ENCODE measurements at places on chromosomes 13 and 19.

DNA sequence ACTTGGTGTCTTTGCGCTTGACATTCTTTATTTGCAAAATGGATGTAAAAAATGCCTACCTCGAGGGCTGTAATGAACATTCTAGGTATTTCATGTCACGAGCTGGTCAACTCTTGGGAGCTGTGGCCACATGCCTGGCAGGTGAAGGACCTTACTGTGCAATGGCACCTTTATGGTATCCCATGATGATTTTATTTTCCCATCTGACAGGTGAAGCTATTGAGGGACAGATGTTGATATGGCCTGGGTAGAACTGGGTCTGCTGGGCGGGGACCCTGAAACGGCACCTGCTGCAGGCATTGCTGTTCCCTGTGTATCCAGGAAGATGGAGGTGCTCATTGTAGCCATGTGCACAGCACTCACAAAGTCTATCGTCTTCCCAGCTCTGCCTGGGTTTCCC is 332.2 kb downstream of the TEX29 start:
- no peak for DNase-seq

- DNase-seq: no peak
Measured at GRCh38 chr19:35703343-35703742, 1.0 kb upstream of the ZBTB32 start.

- DNase-seq: no peak
Measured at GRCh38 chr13:102947745-102948405, 102.0 kb downstream of the ERCC5 start.

- no peak for DNase-seq
Measured at GRCh38 chr19:18906605-18907519, 10.9 kb upstream of the CERS1 start.

DNA sequence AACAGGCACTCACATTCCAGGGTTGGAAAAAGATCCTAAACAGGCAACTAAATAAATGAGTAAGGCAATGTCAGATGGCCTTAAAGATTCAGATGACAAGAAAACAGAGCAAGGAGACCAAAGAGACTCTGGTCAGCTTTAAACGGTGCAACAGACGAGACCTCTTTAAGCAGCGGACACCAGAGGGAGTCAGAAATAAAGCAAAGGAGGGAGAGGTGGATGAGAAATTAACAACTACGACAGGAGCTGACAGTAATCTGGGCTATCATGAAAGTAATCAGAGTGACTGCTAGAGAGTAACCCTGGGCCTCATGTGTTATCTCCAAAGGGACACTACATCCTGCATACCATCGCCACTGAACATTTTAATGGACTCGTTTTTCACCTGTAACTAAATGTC is 1.1 kb downstream of the ZNF550 start:
- DNase-seq: no peak

DNA sequence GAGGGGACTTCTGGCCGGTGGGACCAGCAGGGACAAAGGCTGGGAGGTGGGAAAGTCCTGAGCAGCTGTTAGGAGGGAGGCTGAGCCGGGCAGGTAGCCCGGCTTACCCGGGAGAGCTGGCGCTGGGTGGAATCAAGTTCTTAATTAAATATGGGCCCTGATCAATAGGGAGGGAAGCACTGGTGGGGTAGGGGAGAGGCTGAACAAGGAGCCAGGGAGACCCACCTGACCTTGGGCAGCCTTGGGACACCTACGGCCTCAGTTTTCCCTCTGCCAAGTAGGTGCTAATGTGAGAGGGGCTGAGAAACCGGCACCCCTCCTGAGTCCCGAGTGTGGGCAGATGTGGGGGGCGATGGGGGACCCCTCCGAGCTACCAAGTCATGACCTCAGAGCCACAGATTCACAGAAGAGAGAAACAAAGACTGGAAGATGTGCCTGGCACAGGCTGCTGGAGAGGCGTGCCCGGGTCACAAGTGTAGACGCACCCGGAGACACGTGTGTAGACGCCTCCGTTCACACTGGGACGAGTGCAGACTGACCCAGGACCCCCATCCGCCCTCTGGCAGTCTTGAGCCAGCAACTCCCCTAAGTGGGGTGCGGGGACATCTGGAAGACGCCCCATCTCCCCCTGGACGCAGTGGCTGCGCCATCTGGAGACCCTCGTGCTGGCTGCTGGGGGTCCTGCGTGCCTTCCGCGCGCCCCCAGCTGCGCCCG is 8.4 kb downstream of the ONECUT3 start:
- DNase-seq: no peak

- no peak for DNase-seq
Measured at GRCh38 chr13:69947582-69947981, 160.0 kb upstream of the ATXN8OS start.

DNA sequence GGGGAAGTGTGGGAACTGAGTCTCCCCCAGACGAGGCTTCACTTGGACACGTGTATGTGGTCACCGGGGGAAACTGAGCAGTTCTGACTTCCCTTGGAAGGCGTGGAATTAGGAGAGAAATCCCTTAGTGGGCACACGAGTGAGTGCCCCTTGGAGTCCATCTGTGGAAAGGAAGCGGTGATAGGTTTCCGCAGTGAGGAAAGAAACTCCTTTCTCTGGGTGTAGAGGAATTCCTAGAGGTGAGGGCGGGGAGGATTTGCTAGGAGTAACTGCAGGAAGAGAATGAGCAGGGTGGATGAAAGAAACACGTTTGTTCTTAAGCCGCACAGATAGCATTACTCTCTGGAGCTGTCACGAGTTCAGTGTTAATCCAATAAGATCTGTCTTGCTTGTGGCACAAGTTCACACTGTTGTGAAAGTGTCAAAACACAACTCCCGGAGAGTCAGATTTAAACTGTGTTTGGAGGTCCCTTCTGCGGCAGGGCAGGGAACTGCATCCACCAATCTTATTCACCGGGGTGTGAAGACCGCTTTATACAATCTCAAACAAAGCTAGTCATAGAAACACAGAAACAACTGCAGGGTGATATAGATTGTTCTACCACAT is 1.2 kb downstream of the KL start:
- no peak for DNase-seq

GRCh38 chr19:41577144-41577830 is 1.3 kb downstream of the CEACAM21 start:
- DNase-seq: no peak

DNA sequence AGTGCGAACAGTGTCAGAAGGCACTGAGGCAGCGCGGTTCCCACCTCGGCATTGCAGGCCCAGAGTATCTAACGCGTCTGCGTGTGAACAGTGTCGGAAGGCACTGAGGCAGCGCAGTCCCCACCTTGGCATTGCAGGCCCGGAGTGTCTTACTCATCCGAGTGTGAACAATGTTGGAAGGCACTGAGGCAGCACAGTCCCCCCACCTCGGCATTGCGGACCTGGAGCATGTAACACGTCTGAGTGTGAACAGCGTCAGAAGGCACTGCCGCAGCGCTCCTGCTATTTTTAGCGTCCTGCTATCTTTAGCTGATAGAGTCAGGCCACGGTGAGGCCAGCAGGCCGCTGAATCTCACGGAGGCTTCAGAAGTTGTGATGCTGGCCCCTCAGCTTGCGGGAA is 39.6 kb downstream of the ATP11A start:
- no peak for DNase-seq

DNA sequence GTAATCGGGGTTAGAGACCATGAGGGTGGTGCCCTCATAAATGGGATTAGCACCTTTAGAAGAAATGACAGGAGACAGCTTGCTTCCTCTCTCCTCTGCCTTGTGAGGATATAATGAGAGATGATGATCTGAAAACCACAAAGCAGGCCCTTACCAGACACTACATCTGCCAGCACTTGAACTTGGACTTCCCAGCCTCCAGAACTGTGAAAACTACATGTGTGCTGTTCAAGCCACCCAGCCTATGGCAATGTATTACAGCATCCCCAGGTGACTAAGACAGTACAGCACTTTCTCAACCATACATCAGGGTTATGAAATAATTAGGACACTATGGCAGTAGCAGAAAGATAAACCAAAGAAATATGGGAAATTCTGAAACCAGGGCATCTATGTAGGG is 7.4 kb downstream of the ZNF564 start:
- no peak for DNase-seq

DNA sequence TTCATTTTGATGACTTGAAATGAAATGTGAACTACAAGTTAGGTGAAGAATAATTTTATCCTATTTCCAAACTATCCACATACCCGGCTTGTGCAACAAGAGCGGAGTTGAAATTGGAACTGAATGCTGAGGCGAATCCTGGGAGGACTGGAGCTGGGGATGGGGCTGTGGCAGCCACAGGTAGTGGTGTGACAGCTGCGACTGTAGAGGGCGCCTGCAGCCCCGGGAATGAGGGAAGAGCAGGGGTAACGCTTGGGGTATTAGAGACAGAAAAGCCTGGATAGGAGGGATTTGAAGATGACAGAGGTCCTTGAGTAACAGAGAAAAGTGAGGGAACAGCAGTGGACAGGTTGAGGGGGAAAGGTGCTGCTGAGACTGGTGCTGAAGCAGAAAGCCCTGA is 22.0 kb upstream of the STOML3 start:
- no peak for DNase-seq

DNA sequence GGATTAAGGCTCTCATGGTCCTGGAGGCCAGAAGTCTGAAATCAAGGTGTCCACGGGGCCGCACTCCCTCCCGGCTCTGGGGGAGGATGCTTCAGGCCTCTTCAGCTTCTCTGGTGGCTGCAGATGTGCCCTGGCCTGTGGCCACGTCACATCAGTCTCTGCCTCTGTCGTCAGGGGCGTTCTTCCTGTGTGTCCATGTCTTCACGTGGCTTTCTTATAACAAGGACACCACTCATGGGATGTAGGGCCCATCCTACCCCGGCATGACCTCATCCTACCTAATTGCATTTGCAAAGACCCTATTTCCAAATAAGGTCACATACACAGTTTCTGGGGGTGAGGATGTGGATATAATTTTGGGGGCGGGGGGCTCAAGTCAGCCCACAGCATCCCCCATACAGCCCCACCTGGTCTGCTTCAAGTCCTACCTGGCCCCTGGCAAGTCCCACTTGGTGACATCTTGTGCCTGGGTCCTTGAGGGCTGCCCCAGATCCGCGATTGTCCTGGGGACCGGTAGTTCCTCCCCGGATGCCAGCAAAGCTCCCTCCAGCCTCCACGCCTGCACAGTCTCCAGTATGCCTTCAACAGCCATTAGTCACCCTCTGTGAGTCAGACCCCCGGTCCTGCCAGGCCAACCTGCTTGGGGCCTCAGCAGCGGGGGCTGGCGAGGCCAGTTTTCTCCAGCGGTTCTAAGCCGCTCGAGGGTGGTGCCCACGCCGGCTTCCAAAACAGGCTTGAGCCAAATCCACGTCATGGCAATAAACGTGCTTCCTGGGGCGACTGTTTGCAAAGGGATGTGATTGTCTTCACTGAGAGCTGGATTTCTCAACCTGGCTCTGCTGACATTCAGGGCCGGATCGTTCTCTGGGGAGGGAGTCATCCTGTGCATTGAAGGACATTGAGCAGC is 32.2 kb downstream of the MYO9B start:
- no peak for DNase-seq

DNA sequence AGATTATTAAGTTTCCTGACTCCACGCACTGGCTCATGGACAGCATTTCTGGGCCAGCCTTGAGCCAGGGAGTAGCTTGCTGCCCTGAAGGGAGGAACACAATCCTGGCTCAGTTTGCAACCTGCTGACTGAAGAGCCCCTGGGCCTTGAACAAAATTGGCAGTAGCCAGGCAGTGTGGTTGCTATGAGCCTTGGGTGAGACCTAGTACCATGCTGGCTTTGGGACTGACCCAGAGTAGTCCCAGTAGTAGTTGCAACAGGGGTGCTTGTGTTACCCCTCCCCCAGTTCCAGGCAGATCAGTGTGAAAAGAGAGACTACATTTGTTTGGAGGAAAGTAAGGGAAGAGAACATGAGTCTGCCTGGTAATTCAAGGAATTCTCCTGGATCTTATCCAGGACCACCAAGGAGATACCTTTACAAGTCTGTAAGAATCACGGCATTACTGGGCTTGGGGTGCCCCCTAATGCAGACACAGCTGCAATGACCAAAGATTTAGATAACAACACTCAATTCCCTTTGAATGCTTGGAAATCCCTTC is 22.0 kb downstream of the ITGBL1 start:
- DNase-seq: no peak

All from effector CD4-positive, alpha-beta T cell (primary cell).